ENCODE measurements at places on chromosomes 3 and 15.

- peak; percentile 97 for DNase-seq
These were observed 44.0 kb downstream of the SMAD3 start for GRCh38 chr15:67109141-67110034.

DNA sequence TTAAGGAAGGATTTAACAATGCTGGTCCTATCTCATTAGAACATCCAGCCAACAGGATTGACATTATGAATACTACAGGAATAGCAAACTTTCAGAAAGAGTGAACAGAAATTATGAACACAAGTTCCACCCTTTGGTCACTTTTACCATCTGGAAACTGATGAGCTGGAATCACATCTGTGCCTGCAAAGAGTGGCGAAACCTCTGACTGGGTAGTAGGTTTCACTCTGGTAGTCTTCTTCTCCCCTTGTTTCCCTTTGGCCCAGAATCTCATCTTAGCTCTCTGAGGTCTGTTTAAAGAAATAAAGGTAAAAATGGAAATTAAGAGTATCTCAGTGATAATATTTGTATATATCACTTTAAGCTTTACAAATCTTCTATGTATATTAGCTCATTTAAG, 73.1 kb downstream of the NR2E3 start:
- no peak for DNase-seq

DNA sequence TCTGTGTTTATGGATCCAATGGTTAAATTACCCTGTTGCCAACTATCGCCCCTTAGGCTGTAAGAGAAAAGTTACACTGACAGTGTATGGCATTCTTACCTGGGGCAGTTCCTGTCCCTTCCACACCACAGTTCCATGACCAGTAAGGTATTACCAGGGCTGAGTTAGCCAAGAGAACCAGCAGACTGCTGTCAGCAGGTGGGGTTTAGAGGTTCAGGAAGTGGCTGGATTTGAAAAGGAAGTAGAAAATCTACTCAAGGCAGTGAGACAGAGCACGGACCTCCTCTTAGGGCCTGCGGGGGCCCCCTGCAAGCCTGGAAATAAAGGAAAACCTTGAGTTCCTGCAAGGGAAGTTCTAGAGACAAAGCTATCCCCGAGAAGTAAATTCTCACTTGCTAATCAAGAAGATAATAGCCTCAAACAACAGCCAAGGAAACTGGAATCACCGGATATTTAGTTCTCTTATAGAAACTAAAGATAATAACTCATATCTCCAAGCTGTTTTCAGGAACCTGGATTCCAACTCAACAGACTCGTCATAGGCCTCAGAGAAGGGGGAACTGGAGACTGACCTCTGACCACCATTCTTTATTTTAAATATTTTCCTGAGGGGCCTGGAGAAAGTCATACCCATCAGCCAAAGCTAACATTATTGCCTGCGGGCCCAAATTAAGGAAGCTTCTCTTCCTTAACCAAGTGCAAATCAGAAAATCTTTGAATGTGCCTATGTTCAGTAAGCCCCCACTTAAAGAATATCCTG, 161.7 kb downstream of the ANXA2 start:
- DNase-seq, result no peak

GRCh38 chr3:16236856-16237393, 27.8 kb downstream of the DPH3 start:
- no peak for DNase-seq

DNA sequence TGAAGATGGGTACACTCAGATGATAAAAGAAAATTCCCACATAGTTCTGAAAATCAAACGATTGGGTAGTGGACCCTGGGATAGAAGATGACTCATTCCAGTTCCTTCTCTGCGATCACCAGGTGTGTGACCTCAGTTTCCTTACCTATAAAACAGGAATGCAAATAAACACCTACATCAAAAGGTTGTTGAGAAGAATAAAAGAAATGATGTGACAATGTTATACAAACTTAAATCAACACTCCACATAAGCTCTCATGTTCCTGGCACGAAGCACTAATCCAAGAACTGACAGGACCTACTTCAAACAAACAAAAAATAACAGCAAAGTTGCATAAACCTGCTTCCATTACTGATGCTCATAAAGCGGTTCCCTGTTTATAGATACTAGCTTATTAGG, 69.2 kb downstream of the RORA start:
- no peak for DNase-seq

- peak; percentile 35 for DNase-seq
These were observed 47.3 kb downstream of the P3H2 start for GRCh38 chr3:190073264-190074008.

DNA sequence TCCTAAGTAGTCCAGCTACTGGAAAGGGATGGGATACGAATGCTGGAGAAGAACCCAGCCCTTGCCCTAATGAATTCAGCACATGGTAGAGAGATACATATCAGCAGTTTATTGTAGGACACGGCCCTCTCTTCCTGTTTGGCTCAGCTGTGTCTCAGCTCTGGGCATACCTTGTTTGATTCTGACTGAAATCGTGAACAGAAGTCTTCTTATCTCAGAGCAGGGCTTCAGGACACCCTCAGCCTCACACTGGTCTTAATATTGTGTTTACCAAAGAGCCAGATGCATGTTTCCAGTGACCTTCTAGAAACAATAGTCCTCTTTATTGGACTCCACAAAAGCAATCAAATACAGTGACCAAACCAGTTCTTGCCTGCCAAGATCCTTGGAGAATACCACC, 54.7 kb downstream of the FAM174B start:
- no peak for DNase-seq

DNA sequence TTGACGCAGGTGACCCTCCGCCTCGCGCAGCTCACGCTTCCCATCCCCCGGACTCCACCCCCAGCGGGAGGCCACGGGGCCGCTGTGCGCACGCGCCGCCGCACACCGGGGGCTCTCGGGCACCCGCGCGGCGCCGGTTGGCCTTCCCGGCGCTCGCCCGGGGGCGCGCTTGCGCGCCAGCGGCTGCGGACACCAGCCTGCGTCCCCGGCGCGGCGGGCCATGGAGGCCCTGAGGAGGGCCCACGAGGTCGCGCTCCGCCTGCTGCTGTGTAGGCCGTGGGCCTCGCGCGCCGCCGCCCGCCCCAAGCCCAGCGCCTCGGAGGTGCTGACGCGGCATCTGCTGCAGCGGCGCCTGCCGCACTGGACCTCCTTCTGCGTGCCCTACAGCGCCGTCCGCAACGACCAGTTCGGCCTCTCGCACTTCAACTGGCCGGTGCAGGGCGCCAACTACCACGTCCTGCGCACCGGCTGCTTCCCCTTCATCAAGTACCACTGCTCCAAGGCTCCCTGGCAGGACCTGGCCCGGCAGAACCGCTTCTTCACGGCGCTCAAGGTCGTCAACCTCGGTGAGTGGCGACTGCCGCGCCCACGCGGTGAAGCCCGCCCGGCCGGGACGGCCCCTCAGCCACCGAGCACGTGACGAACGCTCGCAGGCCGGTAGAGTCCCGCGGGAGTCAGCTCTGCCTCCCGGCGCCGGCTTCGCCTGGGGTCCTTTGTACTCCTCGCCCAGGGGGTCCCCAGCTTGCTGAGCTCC, at the start of gene C15orf61:
TSS of gene C15orf61 (plus strand) at position 103 of the 754 bp plus-strand sequence. CDS start at position 221, 118 bp downstream.
- DNase-seq, result peak; percentile 83

DNA sequence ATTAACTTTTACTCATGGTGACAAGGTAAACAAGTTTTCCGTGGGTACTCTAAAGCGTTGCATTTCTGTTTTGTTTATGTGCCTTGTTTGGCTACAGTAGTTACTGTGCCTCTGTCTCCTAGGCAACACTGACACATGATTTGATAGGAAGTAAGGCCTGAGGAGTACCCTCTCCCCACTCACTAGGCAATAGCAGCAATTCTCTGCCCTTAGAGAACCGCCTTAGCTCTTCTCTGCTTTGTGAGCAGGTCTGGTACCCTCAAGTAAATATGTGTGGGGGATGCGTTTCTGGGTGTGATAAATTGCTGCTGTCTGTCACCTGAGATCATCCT, at the start of gene IL5RA:
TSS of gene IL5RA (minus strand) at position 76 of the 332 bp plus-strand sequence. CDS start 5,390 bp downstream, outside the sequence.
- DNase-seq, result peak; percentile 59

GRCh38 chr3:180416111-180416594, 185.8 kb upstream of the TTC14 start:
- no peak for DNase-seq

DNA sequence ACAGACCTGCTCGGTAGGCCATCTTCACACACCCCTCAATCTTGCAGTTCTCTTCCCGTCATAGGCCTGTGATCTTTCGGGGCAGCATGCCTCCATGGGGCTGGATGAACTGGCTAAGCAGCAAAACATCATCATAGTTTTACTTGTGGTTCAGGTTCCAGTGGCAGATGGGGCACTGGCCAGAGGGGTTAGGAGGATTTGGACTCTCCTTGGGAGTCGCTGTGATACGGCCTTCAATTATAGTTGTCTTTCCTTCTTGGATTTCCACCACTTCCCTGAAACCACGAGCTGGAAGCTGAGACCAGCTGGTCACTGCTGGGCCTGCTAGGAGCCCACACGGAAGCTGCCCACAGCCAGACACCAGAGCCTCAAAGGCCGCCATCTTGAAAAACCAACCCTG, 15.7 kb downstream of the ZNF589 start:
- no peak for DNase-seq

DNA sequence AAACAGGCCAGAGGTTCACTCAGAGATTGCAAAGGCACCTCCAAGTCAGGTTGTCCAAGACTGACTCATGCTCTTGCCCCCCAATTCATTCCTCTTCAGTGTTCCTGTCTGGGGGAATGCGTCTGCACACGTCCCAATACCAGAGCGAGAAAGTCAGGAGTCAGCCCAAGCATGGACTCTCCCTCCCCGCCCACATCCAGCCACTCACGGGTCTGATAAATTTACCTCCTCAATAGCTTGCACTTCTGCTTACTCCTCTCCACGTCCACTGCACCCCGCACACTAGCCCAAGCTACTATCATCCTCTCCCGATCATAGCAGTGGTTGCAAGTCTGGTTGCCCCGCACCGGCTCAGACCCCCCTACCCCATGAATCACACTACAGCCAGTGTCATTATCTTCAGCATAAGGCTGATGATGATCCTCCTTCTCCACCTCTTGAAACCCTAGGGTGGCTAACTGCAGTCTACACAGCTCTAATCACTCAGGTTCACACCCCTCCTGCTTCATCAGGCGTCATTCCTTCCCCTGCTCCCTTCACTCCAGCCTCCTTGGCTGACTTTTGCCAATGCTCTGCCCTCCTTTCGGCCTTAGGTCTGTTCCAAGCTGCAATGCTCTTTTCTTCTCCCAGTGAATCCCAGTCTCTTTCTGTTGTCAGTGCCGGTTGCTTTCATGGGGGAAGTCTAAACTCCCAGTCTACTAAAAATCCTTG, 27.6 kb upstream of the MYO1E start:
- DNase-seq, result no peak
